ENCODE measurements at places on chromosomes 5 and 9. TPM values are rescaled to one million over a fixed set of nuclear protein-coding genes. Genes with fewer than 3 reads are reported as not detected.

- no peak for DNase-seq
- no peaks in the 10 kb centered on the region for H3K27me3 ChIP-seq
- H3K4me3 ChIP-seq, result no peak overlapping the region
- no peak overlapping the region for H3K27ac ChIP-seq
- no peaks in the 10 kb centered on the region for H3K36me3 ChIP-seq
Observed at GRCh38 chr9:8074713-8075286, 275.2 kb upstream of the DMAC1 start.

- no peaks in the 10 kb centered on the region for H3K27me3 ChIP-seq
- H3K27ac ChIP-seq, result no peak overlapping the region
- H3K4me3 ChIP-seq, result no peak overlapping the region
- H3K36me3 ChIP-seq, result no peaks in the 10 kb centered on the region
Observed at GRCh38 chr5:7976411-7977190, 107.7 kb downstream of the MTRR start.

DNA sequence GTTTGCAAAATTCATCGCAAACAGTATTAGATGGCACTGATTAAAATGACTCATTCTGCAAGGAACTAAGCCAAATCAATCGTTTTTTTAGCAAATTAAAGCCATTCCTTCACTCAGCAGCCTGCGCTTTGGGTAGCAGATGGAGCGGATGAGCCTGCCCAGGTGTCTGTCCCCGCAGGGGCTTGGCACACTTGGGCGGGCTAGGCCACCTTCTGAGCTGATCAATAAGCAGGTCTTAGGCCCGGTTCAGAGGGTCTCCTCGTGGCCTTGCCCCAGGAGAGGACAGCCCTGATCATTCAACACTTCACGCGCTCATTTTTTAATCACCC is 78.0 kb upstream of the FCN1 start:
- H3K36me3 ChIP-seq, result no peaks in the 10 kb centered on the region
- no peak overlapping the region for H3K4me3 ChIP-seq
- H3K27me3 ChIP-seq, result no peaks in the 10 kb centered on the region

- H3K27ac ChIP-seq, result no peak overlapping the region
- H3K27me3 ChIP-seq, result no peaks in the 10 kb centered on the region
- H3K36me3 ChIP-seq, result no peaks in the 10 kb centered on the region
- no peak overlapping the region for H3K4me3 ChIP-seq
Observed at GRCh38 chr5:141814064-141814964, 63.9 kb downstream of the PCDH1 start.

GRCh38 chr9:93896093-93896492 is 59.1 kb downstream of the BARX1 start:
- no peaks in the 10 kb centered on the region for H3K4me1 ChIP-seq
- H3K4me3 ChIP-seq, result no peak overlapping the region
- DNase-seq, result no peak
- no peak overlapping the region for H3K27ac ChIP-seq
- no peaks in the 10 kb centered on the region for H3K27me3 ChIP-seq

DNA sequence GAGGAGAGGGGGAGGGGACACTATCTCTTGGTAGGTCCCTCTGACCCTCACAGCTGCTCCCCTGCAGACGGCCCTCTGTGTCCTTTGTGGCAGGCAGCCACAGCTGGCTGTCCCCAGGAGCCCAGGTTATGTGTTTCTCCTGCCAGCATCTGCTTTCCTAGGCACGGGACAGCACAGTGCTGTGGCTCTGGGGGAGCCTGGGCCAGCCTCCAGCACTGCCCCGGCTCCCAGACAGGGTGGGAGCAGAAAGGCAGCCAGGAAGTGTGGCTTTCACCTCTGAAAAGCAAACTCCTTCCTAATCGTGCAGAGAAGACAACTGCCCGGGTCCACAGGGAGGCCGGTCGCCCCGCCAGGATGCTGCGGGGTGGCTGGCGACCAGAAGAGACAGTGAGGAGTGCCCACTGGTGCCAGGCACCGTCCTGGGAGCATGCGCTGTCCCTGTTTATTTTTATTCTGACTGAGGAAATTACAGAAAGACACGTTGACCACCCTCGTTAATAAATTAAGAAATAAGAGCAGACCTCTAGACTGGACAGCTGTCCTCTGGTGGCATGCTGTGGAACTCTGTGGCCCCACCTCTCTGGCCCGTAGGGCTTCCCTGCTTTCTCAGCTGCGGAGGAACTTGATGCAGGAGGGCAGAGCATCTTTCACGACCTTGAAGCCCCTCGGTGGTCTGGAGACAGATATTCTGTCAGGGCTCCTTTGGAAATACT is 240.3 kb downstream of the FANCC start:
- peaks cover 20% of the 10 kb centered on the region for H3K4me1 ChIP-seq
- DNase-seq, result no peak
- H3K27ac ChIP-seq, result peak overlapping the region; percentile 47
- H3K4me3 ChIP-seq, result no peak overlapping the region
- H3K36me3 ChIP-seq, result no peaks in the 10 kb centered on the region
- no peaks in the 10 kb centered on the region for H3K27me3 ChIP-seq

- H3K4me1 ChIP-seq, result peaks cover 13% of the 10 kb centered on the region
- DNase-seq, result no peak
- H3K4me3 ChIP-seq, result no peak overlapping the region
Observed at GRCh38 chr5:172760959-172761358, 10.0 kb downstream of the DUSP1 start.

GRCh38 chr5:113807427-113807991 is 294.0 kb downstream of the YTHDC2 start:
- no peak overlapping the region for H3K4me3 ChIP-seq
- no peaks in the 10 kb centered on the region for H3K27me3 ChIP-seq
- no peaks in the 10 kb centered on the region for H3K36me3 ChIP-seq
- DNase-seq, result peak; percentile 18
- H3K27ac ChIP-seq, result peak overlapping the region; percentile 16
- H3K4me1 ChIP-seq, result peaks cover 10% of the 10 kb centered on the region

GRCh38 chr5:307306-307705 is 14.2 kb upstream of the AHRR start:
- no peaks in the 10 kb centered on the region for H3K27me3 ChIP-seq
- H3K36me3 ChIP-seq, result no peaks in the 10 kb centered on the region
- DNase-seq, result peak; percentile 2
- no peak overlapping the region for H3K27ac ChIP-seq
- no peak overlapping the region for H3K4me3 ChIP-seq
- H3K4me1 ChIP-seq, result peaks cover 8% of the 10 kb centered on the region

DNA sequence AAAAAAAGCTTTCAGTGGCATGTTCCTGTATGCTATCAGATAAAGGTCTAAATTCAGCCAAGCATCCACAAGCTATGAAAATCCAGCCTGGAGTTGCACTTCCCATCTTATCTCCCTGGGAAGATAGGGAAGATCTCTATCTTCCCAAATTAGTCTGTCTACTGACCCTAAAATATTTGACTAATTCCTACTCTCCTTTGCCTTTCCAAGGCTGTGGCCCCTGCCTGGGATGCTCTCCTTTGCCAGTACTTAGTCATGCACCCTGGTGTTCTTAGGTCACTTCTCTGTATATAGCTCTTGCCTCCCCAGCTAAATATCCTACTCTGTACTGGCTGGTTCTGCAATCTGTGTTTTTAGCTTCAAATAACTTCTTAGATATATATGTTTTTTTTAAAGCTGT is 44.0 kb upstream of the PLPP1 start:
- H3K4me1 ChIP-seq, result peaks cover 10% of the 10 kb centered on the region
- no peaks in the 10 kb centered on the region for H3K27me3 ChIP-seq
- no peak for DNase-seq
- H3K27ac ChIP-seq, result no peak overlapping the region
- H3K4me3 ChIP-seq, result no peak overlapping the region

DNA sequence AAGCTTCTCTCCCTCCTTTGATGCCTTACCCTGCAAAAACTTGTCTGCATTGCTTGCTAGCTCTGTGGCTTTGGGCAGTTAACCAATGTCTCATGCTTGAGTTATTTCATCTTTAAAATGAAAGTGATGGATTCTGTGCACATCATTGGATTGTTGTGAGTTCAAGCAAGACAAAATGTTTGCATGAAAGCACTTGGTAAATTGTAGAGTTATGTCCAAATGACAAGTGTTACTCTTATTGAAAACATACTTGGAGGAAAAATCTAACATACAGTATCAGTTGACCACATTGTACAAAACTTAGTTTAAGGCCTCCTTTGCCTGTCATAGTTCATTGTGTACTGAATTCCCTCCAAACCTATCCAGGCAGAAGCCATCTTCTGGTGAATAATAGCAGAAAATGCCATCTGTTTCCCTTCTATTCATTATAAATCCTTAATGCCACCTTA is 30.0 kb downstream of the TGFBR1 start:
- H3K27ac ChIP-seq, result no peak overlapping the region
- H3K36me3 ChIP-seq, result no peaks in the 10 kb centered on the region
- H3K27me3 ChIP-seq, result no peaks in the 10 kb centered on the region
- no peak for DNase-seq
- no peak overlapping the region for H3K4me3 ChIP-seq
- H3K4me1 ChIP-seq, result peaks cover 8% of the 10 kb centered on the region

DNA sequence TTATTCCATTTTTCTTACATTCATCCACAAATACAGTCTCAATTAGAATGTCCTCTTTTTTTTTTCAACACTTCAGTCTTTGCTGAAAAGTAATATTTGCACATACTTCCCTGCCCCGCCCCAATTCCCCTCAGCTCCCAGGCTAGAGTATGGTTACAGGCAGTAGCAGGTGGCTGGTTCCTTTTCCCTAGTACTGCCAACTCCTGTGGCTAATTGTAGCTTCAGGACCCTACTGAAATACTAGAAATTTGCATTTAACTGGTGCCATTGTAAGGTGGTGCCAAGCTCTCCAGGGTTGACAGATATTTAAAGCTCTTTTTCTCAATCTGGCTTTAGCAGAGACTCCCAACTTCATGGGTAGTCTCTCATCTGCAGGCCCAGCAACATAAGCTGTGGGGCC is 80.3 kb downstream of the FAM81B start:
- H3K27ac ChIP-seq, result no peak overlapping the region
- H3K36me3 ChIP-seq, result no peaks in the 10 kb centered on the region
- H3K4me3 ChIP-seq, result no peak overlapping the region
- DNase-seq, result no peak
- H3K27me3 ChIP-seq, result no peaks in the 10 kb centered on the region

DNA sequence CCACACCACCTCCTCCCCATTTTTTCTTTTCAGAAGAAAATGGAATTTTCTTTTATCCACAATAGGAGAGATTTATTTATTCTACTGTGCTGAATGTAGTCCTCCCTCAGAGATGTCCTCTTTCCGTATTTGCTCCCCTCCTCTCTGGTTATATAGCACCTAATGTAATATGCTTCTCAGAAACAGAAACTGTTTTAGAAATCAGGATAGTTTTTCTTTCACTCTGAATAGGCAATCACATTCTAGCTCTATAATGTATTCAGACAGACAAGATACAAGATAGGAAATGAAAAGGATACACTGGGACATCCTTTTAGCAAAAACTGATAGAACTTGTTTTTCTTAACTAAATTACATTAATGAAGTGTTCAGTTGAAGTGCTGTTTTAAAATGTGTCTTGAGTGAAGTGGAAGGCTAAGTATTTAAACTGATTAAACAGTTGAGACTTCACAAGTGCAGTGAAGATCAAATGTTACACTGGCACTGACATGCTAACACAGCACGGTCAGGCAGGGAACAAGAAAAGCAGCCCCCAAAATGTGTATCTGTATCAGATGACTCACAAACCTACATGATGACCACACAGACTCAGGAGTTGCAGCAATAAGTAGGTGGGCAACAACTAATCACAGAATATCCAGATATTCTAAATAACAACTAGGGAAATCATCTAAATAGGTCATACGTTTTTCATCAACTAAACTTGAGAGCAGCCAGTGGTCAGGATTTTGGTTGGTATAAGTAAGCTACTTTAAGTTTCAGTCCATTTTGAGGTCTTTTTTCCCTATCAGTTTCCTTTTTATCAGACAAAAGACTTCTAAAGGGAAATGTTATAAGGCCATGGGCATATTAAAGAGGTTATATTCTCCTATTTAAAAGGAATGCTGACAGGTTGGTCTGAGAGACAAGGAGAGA is 260.4 kb downstream of the MLLT3 start:
- H3K27ac ChIP-seq, result no peak overlapping the region
- no peaks in the 10 kb centered on the region for H3K36me3 ChIP-seq
- no peak overlapping the region for H3K4me3 ChIP-seq
- H3K27me3 ChIP-seq, result no peaks in the 10 kb centered on the region
- no peaks in the 10 kb centered on the region for H3K4me1 ChIP-seq

GRCh38 chr5:42426016-42426415 is 2.8 kb downstream of the GHR start:
- no peak overlapping the region for H3K4me3 ChIP-seq
- no peaks in the 10 kb centered on the region for H3K36me3 ChIP-seq
- no peaks in the 10 kb centered on the region for H3K27me3 ChIP-seq

DNA sequence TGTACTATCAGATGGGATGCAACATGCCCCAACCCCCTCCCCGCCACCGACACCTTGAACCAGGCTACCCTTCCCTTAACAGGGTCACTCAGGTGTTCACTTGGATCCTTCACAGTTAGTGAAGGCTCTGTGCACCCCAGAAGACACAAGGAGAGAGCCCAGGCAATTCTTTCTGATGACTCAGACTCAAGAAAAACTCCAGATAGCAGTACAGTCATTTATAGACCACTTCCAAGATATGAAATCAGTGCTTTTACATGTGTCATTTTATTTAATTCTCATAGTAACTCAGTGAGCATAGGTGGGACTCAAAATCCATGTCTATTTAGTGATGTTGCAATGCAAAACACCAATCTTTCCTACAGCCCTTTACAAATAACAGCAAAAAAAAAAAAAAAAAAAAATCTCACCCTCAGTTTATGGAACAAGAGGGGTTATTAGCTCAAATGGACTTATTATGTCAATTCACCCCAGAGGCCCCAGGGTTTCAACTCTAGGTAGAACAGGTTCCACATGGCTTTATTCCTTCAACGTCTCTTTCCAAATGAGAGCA is 71.9 kb downstream of the FOXD1 start:
- H3K36me3 ChIP-seq, result no peaks in the 10 kb centered on the region
- no peak overlapping the region for H3K27ac ChIP-seq
- no peaks in the 10 kb centered on the region for H3K27me3 ChIP-seq
- DNase-seq, result no peak

DNA sequence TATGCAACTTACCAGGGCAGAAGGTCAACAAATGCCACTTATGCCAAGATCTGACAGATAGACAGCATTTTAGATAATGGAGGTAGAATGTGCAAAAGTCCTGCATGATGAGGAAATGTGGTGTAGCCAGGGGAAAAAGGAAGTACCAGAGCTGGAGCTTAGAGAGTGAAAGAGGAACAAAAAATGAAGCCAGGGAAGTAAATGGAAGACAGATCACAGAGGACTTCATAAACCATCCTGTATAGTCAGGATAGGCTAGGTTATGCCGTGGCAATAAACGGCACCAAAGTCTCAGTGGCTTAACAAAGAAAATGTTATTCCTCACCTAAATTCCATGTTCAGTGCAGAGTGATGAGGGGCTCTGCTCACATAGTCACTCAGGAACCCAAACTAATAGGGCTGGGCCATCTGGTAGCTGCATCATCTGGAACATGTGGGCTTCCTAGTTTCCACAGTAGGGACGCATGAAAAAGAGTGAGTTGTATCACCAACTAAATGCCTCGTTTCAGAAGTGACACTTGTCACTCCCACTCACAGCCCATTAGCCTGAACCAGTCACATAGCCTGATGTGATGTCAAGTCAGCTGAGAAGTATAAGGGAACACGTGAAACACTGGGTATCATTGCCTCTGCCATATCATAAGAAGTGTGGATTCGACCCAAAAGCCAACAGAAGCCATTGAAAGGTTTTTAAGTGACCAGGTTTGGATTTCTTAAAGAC is 70.3 kb downstream of the SH3RF2 start:
- no peak overlapping the region for H3K4me3 ChIP-seq
- H3K27ac ChIP-seq, result no peak overlapping the region
- no peaks in the 10 kb centered on the region for H3K36me3 ChIP-seq

GRCh38 chr5:173829826-173830225 is 58.3 kb upstream of the CPEB4 start:
- no peak overlapping the region for H3K4me3 ChIP-seq
- no peaks in the 10 kb centered on the region for H3K36me3 ChIP-seq
- DNase-seq, result no peak

Gene CLTB
- total RNA-seq, result 103 TPM

Gene KIF20A
- total RNA-seq, result 10.4 TPM

Gene TSLP
- 1.7 TPM for total RNA-seq

Gene SKP2
- total RNA-seq, result 10.6 TPM

Gene SLC36A3
- total RNA-seq, result 8.3 TPM

Gene RPL7A
- 1,453 TPM for total RNA-seq

Measured in testis (tissue), 5 donors.